ENCODE measurements at places on chromosomes 7 and 10. TPM values are rescaled to one million over a fixed set of nuclear protein-coding genes. Genes with fewer than 3 reads are reported as not detected.

The ZNF212 gene
- 5.0 TPM for total RNA-seq

The DTX2 gene
- 10.9 TPM for total RNA-seq

The TRIP6 gene
- 76.3 TPM for total RNA-seq

The HYAL4 gene
- total RNA-seq = not detected

The AKR1C8 gene
- total RNA-seq = not detected

The PNLIPRP1 gene
- not detected for total RNA-seq

The TMEM184A gene
- under 0.01 TPM for total RNA-seq

The TRPV5 gene
- not detected for total RNA-seq

The SSC4D gene
- total RNA-seq = 0.67 TPM

The STYXL1 gene
- total RNA-seq = 73.5 TPM

The SLIT1 gene
- total RNA-seq = under 0.01 TPM

The GATA3 gene
- total RNA-seq = not detected
